Activated CD4-positive, alpha-beta memory T cell treated with anti-CD3 and anti-CD28 coated beads, Interleukin-2, amount 10 ng/mL, durations not matched to agents 7 days and 5 days (primary cell): ENCODE measurements at places on chromosomes 3 and 15. TPM values are rescaled to one million over a fixed set of nuclear protein-coding genes. Genes with fewer than 3 reads are reported as not detected.
A peak's percentile ranks its signal among the peaks of the same experiment; 100 is the strongest.

- DNase-seq = no peak
- H3K36me3 ChIP-seq = peaks cover 26% of the 10 kb centered on the region
- no peak overlapping the region for H3K27ac ChIP-seq
- no peaks in the 10 kb centered on the region for H3K4me1 ChIP-seq
- H3K4me3 ChIP-seq = no peak overlapping the region
These were observed 34.3 kb downstream of the ASTE1 start for GRCh38 chr3:130992344-130992743.

SEMA6D gene
- total RNA-seq = not detected

- DNase-seq = no peak
- peaks cover under 1% of the 10 kb centered on the region for H3K27me3 ChIP-seq
- H3K4me3 ChIP-seq = no peak overlapping the region
These were observed 133.6 kb upstream of the RAP2B start for GRCh38 chr3:153028381-153028780.

DNA sequence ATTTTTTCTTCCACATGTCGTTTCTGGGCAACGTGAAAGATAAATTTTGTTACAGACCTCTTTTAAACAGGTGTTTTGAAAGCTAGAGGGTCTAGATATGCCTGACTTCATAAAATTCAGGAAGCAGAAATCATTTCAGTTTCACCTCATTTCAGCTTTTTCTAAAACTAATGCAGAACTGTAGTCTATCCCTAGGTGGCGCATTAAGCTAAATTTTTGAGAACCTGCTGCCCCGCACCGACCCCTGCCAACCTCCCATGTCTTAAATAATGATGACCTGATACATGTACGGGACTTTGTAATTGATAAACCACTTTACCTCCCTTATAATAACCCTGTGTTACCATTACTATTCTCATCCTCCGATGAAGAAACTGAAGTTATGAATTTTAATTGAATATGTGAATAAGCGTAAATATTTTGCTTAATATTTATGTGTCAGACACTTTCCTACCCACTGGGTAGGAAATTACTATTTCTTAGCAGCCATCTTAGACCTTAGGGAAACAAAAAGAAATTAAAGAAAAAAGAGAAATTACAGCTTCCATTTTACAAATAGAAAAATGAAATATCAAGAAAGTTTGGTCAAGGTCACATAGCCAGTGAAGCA is 78.7 kb upstream of the GCNT3 start:
- no peak overlapping the region for H3K4me3 ChIP-seq
- peak; percentile 33 for DNase-seq
- peaks cover 6% of the 10 kb centered on the region for H3K4me1 ChIP-seq
- H3K27ac ChIP-seq = no peak overlapping the region
- no peaks in the 10 kb centered on the region for H3K36me3 ChIP-seq

TEX9 gene
- total RNA-seq = 0.38 TPM

IL5RA gene
- not detected for total RNA-seq

DNA sequence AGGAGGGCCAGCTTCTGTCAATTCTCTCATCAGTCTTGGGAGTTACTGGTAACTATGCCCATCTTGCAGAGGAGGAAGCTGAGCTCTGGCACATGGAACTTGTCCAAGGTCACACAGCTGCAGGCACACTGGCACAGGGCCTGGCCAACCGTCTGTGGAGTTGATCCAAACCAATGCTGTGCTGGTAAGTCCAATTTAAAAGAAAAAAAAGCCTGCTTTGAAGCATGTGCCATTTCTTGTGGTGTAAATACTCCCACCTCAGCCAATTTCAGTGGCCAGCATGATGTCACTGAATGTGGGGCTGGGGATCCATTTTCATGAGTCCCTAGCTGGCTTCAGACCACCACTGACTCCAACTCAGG is 83.4 kb downstream of the CHSY1 start:
- peaks cover 45% of the 10 kb centered on the region for H3K36me3 ChIP-seq
- H3K4me3 ChIP-seq = peak overlapping the region; percentile 68
- no peaks in the 10 kb centered on the region for H3K27me3 ChIP-seq
- no peak for DNase-seq
- H3K4me1 ChIP-seq = peaks cover 48% of the 10 kb centered on the region
